Testis (tissue), 5 donors: ENCODE measurements at places on chromosomes 1 and 21. TPM values are rescaled to one million over a fixed set of nuclear protein-coding genes. Genes with fewer than 3 reads are reported as not detected.

Gene BRINP3
- polyA plus RNA-seq, result 10.6 TPM

- DNase-seq, result no peak
- H3K27ac ChIP-seq, result no peak overlapping the region
- H3K27me3 ChIP-seq, result no peaks in the 10 kb centered on the region
- H3K4me3 ChIP-seq, result no peak overlapping the region
- no peaks in the 10 kb centered on the region for H3K36me3 ChIP-seq
- H3K4me1 ChIP-seq, result no peaks in the 10 kb centered on the region
These were observed 16.9 kb upstream of the KRTAP19-5 start for GRCh38 chr21:30518876-30519275.

Gene AMY1C
- polyA plus RNA-seq, result 4.4 TPM

Gene NCF2
- polyA plus RNA-seq, result 7.8 TPM

Gene LRRIQ3
- 36.2 TPM for polyA plus RNA-seq

GRCh38 chr1:15448877-15449462 is 7.6 kb upstream of the CELA2A start:
- H3K4me1 ChIP-seq, result peaks cover 3% of the 10 kb centered on the region
- DNase-seq, result no peak
- no peak overlapping the region for H3K4me3 ChIP-seq
- no peaks in the 10 kb centered on the region for H3K36me3 ChIP-seq
- no peaks in the 10 kb centered on the region for H3K27me3 ChIP-seq
- H3K27ac ChIP-seq, result no peak overlapping the region

DNA sequence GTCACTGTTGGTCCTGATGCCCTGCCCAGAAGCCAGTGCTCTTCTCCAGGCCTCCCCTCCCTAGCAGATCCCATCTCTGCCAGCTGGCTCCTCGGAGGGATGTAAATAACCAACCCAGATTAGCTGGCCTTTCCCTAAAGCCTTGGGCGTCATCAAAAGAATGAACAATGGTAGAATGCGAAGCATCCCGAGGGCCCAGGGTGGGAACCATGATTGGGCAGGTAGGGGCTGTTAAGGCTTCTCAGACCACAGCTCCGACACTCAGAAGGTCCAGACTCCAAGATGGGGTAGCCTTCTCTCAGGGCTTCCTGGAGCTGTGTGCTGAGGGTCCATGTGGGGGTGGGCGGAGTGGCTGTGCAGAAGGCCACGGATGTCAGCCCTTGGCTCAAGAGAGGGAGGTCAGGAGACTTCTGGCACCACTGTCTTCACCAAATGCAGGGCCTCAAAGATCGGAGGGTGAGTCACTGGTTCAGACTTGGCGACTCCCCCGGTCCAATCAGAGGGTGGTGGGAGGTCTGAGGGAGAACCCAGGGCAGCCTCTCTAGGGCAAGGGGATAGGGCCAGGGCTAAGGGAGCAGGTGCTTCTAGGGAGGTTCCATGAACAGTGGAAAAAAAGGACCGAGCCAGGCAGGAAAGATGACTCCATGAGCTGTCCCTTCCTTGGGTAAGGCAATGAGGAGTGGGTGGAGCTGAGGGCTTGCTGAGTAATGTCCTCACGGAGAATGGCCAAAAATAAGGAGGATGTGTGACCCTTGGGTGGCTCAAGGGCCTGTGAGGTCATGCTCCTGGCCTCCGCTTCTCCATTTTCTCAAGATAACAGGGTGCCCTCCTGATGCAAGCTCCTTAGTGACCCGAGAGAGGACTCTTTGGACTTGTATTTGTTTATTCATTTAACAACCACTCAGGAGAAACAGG is 58.4 kb upstream of the EPS8L3 start:
- DNase-seq, result no peak
- no peaks in the 10 kb centered on the region for H3K36me3 ChIP-seq
- no peaks in the 10 kb centered on the region for H3K27me3 ChIP-seq
- H3K27ac ChIP-seq, result no peak overlapping the region
- no peak overlapping the region for H3K4me3 ChIP-seq

DNA sequence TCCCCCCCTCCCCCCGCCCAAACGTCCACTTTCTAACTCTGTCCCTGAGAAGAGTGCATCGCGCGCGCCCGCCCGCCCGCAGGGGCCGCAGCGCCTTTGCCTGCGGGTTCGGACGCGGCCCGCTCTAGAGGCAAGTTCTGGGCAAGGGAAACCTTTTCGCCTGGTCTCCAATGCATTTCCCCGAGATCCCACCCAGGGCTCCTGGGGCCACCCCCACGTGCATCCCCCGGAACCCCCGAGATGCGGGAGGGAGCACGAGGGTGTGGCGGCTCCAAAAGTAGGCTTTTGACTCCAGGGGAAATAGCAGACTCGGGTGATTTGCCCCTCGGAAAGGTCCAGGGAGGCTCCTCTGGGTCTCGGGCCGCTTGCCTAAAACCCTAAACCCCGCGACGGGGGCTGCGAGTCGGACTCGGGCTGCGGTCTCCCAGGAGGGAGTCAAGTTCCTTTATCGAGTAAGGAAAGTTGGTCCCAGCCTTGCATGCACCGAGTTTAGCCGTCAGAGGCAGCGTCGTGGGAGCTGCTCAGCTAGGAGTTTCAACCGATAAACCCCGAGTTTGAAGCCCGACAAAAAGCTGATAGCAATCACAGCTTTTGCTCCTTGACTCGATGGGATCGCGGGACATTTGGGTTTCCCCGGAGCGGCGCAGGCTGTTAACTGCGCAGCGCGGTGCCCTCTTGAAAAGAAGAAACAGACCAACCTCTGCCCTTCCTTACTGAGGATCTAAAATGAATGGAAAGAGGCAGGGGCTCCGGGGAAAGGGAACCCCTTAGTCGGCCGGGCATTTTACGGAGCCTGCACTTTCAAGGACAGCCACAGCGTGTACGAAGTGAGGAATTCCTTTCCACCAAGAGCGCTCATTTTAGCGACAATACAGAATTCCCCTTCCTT is 158.1 kb downstream of the RUNX1 start:
- no peaks in the 10 kb centered on the region for H3K27me3 ChIP-seq
- no peaks in the 10 kb centered on the region for H3K4me1 ChIP-seq
- H3K27ac ChIP-seq, result peak overlapping the region; percentile 82

DNA sequence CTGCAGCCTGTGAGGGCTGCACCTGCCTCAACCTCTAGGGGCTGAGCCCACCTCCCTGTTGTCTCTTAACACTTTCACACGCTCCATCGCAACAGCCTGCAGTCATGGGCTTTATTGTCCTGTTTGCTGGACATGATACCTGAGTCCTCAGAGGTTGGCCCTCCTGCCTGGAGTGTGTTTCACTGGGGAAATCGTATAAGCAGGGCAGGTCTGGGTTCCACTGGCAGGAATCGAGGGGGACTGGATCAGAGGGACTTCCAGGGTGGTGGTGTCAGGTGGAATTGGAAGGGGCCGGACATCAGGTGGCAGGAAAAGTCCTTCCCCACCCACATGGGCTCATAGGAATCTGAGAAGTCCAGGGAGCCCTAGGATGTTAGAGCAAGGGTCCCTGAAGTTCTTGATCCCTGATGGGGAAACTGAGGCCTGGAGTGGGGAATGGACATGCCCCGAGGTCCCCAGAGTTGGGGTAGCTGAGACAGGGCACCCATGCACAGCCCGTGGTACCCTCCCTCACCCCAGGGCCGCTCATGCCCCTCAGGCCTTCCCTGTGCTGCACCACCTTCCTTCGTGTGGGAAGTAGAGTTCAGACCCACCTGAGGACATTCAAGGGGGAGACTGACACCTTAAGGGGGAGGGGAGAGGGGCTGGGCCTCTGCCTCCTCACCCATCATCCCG is 66.6 kb downstream of the PIK3CD start:
- H3K4me1 ChIP-seq, result peaks cover 3% of the 10 kb centered on the region
- H3K36me3 ChIP-seq, result no peaks in the 10 kb centered on the region
- no peak overlapping the region for H3K4me3 ChIP-seq
- no peaks in the 10 kb centered on the region for H3K27me3 ChIP-seq
- DNase-seq, result no peak
- H3K27ac ChIP-seq, result no peak overlapping the region

Gene IFI44
- polyA plus RNA-seq, result 7.5 TPM

GRCh38 chr1:74753104-74753503 is 20.2 kb downstream of the TYW3 start:
- H3K36me3 ChIP-seq, result no peaks in the 10 kb centered on the region
- H3K4me3 ChIP-seq, result no peak overlapping the region
- no peak for DNase-seq

Gene SELENBP1
- polyA plus RNA-seq, result 31.8 TPM

Gene IQGAP3
- polyA plus RNA-seq, result 5.6 TPM

- H3K27me3 ChIP-seq, result no peaks in the 10 kb centered on the region
- H3K36me3 ChIP-seq, result no peaks in the 10 kb centered on the region
- no peak overlapping the region for H3K4me3 ChIP-seq
- H3K27ac ChIP-seq, result no peak overlapping the region
- H3K4me1 ChIP-seq, result peaks cover 5% of the 10 kb centered on the region
These were observed 602.2 kb upstream of the ADAMTS5 start for GRCh38 chr21:27569091-27569490.

- H3K27me3 ChIP-seq, result no peaks in the 10 kb centered on the region
- no peaks in the 10 kb centered on the region for H3K4me1 ChIP-seq
- no peak overlapping the region for H3K27ac ChIP-seq
- H3K4me3 ChIP-seq, result no peak overlapping the region
- no peaks in the 10 kb centered on the region for H3K36me3 ChIP-seq
These were observed 986.1 kb downstream of the ADGRL2 start for GRCh38 chr1:82786883-82787282.

Gene UBE2G2
- polyA plus RNA-seq, result 38.9 TPM

DNA sequence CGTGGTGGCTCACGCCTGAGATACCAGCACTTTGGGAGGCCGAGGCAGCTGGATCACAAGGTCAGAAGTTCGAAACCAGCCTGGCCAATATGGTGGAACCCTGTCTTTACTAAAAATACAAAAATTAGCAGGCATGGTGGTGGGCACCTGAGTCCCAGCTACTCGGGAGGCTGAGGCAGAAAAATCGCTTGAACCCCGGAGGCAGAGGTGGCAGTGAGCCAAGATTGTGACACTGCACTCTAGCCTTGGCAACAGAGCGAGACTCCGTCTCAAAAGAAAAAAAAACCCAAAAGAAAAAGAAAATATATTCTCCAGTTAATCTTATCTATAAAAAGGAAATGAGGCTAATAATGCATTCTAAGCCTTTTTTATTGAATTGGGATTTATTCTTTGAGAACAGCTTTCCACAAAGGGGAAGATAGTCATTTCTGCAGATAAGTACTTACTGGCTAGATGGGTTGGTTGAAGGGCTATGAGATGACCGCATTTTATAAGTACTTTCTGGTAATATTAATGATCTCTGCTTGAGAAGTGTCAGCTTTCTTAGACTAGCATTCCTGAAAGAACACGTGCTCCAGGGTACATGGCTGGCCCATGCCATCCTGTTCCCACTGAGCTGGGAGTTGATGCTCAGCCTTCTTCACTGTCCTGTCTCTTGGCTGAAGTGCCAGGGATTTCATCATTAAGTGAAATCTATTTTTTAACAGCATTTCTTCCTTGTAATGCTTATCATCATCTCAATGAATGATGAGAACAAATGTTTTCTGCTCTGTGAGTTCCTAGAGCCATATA is 57.9 kb downstream of the SASS6 start:
- H3K4me3 ChIP-seq, result no peak overlapping the region
- no peak overlapping the region for H3K27ac ChIP-seq
- no peaks in the 10 kb centered on the region for H3K27me3 ChIP-seq
- no peak for DNase-seq
- no peaks in the 10 kb centered on the region for H3K4me1 ChIP-seq

Gene FYB2
- polyA plus RNA-seq, result 4.2 TPM

Gene AMY2A
- polyA plus RNA-seq, result 0.63 TPM

Gene CHI3L1
- polyA plus RNA-seq, result 35.5 TPM

- no peak overlapping the region for H3K4me3 ChIP-seq
- no peaks in the 10 kb centered on the region for H3K4me1 ChIP-seq
- DNase-seq, result no peak
- H3K27ac ChIP-seq, result no peak overlapping the region
- H3K36me3 ChIP-seq, result no peaks in the 10 kb centered on the region
These were observed 9.9 kb upstream of the B3GALT5 start for GRCh38 chr21:39602793-39603192.

GRCh38 chr1:16981269-16981849 is 939 bp upstream of the MFAP2 start:
- no peak overlapping the region for H3K4me3 ChIP-seq
- H3K27me3 ChIP-seq, result no peaks in the 10 kb centered on the region
- no peaks in the 10 kb centered on the region for H3K4me1 ChIP-seq
- no peak for DNase-seq
- H3K27ac ChIP-seq, result no peak overlapping the region
- no peaks in the 10 kb centered on the region for H3K36me3 ChIP-seq

DNA sequence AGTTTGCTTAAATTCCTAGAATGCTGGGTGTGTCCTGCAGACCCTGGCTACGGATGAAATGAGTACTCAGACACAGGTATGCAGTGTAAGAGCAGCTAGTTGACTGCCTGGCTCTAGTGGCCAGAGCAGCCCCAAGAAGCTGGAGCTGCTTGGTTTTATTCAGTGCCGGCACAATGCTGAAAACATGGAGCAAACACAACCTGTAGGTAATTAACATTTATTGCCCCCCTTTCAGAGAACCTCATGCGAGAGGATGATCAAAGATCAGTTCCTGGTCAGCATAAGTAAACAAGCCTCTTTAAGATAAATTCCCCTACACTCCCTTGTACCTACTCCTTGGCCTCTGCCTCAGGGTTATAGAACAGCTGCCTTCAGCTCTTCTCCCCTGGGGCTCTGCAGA is 43.2 kb downstream of the MRPS6 start:
- H3K27me3 ChIP-seq, result no peaks in the 10 kb centered on the region
- H3K27ac ChIP-seq, result no peak overlapping the region
- no peaks in the 10 kb centered on the region for H3K4me1 ChIP-seq
- no peaks in the 10 kb centered on the region for H3K36me3 ChIP-seq

Gene CFAP45
- polyA plus RNA-seq, result 59.6 TPM

DNA sequence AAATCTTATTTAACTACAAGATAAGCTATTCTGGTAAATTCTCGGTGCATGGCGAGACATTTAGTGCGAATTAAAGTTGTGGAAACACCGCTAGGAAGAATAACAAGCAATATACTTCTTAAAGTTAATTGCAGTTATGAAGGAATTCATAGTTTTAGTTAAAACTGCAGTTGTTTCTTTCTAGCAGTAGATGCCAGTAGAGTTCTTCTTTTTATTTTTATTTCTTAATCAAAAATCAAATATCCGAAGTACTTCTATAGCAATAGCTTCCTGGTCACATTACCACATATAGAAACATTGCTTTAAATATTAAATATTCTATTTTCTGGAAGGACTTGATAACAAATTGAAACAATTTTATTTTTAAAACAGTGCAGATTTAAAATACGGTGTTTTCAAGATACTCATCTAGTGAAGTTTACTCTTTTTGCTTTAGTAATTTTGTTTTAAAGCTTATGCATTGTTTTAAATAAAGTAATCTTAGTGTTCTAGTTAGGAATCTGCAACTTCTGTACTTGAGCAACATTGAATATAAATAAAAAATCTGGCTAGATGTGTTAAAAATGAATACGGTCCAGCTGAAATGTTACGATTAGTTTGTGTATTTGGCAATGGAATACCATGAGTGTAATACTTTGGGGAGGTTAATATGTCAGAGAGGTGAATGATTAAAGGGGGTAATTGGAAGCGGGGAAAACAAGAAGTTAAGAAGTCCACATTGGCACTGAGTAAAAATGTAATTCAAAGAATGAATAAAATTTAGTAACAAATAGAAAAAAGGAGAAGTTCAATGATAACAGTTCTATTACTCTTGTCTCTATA is 2.7 kb upstream of the PRKACB start:
- no peaks in the 10 kb centered on the region for H3K27me3 ChIP-seq
- H3K4me1 ChIP-seq, result no peaks in the 10 kb centered on the region
- no peak overlapping the region for H3K4me3 ChIP-seq
- no peak overlapping the region for H3K27ac ChIP-seq

GRCh38 chr1:22406722-22407495 is 44.7 kb upstream of the ZBTB40 start:
- H3K4me3 ChIP-seq, result no peak overlapping the region
- no peaks in the 10 kb centered on the region for H3K27me3 ChIP-seq
- no peaks in the 10 kb centered on the region for H3K36me3 ChIP-seq
- no peak overlapping the region for H3K27ac ChIP-seq
- H3K4me1 ChIP-seq, result no peaks in the 10 kb centered on the region
- no peak for DNase-seq

Gene ADPRS
- 41.8 TPM for polyA plus RNA-seq
